ENCODE measurements at places on chromosomes 11 and 22.

DNA sequence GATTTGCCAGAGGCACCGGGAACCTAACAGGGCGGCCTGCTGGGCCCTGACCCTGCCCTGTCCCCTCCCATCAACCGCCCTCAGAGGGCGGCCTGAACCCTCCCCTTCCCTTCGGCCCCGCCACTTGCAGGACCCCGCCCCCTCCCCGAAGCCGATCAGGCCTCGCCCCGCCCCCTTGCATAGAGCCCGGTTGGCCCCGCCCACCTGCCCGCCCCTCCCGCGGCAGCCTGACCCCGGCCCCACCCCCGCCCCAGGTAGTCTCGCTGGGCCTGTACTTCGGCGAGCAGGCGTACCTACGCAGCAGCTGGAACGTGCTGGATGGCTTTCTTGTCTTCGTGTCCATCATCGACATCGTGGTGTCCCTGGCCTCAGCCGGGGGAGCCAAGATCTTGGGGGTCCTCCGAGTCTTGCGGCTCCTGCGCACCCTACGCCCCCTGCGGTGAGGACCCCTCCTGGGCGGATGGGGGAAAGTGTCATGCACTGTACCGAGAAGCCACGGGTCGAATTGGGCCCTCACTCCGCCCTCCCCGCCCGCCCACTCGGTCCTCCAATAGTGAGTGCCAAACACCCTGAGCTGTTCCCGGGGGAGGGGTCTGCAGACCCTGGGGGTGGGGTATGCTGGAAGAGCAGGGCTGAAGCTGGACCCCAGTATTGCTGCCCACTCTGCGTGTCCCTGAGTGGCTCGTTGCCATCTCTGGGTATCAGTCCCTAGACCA is 94.1 kb downstream of the CACNA1I start:
- DNase-seq = no peak
- H3K4me1 ChIP-seq = no peaks in the 10 kb centered on the region
- no peaks in the 10 kb centered on the region for H3K36me3 ChIP-seq
- peaks cover 8% of the 10 kb centered on the region for H3K27me3 ChIP-seq
- H3K27ac ChIP-seq = no peak overlapping the region
- H3K4me3 ChIP-seq = no peak overlapping the region

DNA sequence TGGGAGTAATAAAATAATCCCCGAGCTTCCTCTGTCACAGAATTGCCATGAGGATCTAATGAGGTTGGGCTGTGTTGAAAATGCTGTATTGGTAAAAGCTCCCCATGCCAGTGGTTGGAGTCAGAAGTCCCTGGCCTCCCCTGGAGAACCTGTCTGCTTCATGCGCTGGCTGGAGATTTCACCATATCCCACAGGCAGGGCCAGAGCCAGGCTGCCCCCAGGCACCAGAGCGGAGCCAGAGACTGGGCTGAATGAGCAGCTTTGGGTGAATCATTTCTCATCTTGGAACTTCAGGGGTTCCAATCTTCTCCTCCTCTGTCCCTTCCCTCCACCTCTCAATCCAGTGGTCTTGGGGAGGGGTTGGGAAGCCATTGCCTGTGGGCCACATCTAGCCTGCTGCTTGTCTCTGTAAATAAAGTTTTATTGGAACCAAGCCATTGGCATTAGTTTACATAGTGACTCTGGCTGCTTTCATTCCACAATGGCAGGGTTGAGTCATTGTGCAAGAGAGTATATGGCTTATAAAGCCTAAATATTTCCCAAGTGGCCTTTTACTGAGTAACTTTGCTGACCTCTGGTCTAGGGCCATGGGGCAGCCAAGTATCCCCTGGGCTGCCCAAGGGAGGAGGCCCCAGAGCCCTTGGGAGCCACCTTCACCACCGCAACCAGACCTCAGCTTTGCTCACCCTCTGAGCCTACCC is 35.2 kb downstream of the LRRC10B start:
- no peaks in the 10 kb centered on the region for H3K27me3 ChIP-seq
- no peak overlapping the region for H3K27ac ChIP-seq
- no peaks in the 10 kb centered on the region for H3K4me1 ChIP-seq
- H3K36me3 ChIP-seq = no peaks in the 10 kb centered on the region
- no peak overlapping the region for H3K4me3 ChIP-seq
- DNase-seq = no peak

GRCh38 chr11:95419915-95420314 is 188.9 kb upstream of the SESN3 start:
- no peak overlapping the region for H3K4me3 ChIP-seq
- H3K4me1 ChIP-seq = no peaks in the 10 kb centered on the region
- DNase-seq = no peak
- no peaks in the 10 kb centered on the region for H3K27me3 ChIP-seq

DNA sequence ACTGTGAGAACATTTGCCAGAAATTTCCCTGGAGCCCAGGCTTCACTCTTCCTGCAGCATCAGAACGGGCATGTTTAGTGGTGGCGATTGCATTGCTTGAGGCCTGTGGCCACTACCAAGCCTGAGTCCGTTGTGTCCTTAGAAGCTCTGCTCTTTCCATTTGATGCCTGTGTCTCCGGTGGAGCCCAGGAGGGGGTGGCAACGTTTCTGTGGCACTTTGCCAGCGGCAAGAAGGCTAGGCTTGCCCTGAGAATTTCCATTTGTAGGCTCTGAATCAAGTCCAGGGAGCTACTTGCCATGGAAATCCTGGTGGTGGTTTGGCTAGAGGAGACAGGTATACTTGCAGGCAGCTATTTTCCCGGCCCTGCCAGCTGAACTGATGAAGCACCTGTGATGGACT is 47.1 kb downstream of the ADAMTS8 start:
- H3K27ac ChIP-seq = no peak overlapping the region
- H3K4me1 ChIP-seq = no peaks in the 10 kb centered on the region
- DNase-seq = no peak
- no peaks in the 10 kb centered on the region for H3K27me3 ChIP-seq
- no peaks in the 10 kb centered on the region for H3K36me3 ChIP-seq

DNA sequence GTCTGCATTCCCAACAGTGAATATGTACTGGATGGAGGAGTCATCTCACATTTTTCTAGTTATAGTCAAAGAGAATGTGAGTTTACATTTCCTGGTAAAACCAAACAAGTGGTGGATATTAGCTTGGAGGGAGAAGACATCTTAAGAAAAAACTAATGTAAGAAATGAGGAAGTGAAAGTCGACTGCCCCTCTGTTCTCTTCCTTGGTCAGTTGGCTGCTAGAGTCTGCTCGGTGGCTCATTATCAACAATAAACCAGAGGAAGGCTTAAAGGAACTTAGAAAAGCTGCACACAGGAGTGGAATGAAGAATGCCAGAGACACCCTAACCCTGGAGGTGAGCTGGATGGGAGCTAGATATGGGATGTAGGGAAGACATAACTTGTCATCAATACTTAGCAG is 5.8 kb downstream of the SLC22A9 start:
- H3K27ac ChIP-seq = no peak overlapping the region
- no peaks in the 10 kb centered on the region for H3K36me3 ChIP-seq
- no peak overlapping the region for H3K4me3 ChIP-seq
- DNase-seq = no peak
- H3K27me3 ChIP-seq = no peaks in the 10 kb centered on the region

DNA sequence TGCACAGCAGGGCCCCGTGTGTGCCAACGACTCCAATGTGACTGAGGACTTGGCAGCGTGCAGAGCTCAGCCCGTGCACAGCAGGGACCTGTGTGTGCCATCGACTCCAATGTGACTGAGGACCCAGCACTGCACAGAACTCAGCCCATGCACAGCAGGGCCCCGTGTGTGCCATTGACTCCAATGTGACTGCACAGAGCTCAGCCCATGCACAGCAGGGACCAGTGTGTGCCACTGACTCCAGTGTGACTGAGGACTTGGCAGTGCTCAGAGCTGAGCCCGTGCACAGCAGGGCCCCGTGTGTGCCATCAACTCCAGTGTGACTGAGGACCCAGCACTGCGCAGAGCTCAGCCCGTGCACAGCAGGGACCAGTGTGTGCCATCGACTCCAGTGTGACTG is 347.8 kb upstream of the B3GAT1 start:
- no peak for DNase-seq
- no peak overlapping the region for H3K27ac ChIP-seq
- no peaks in the 10 kb centered on the region for H3K4me1 ChIP-seq
- H3K36me3 ChIP-seq = no peaks in the 10 kb centered on the region
- no peak overlapping the region for H3K4me3 ChIP-seq
- H3K27me3 ChIP-seq = no peaks in the 10 kb centered on the region

- peak overlapping the region; percentile 87 for H3K27ac ChIP-seq
- no peaks in the 10 kb centered on the region for H3K4me1 ChIP-seq
- no peaks in the 10 kb centered on the region for H3K27me3 ChIP-seq
These were observed 21.6 kb downstream of the TUG1 start for GRCh38 chr22:30990690-30991089.

GRCh38 chr11:108680271-108680670 is 15.4 kb downstream of the DDX10 start:
- H3K4me1 ChIP-seq = no peaks in the 10 kb centered on the region
- no peak for DNase-seq
- H3K27ac ChIP-seq = no peak overlapping the region
- no peak overlapping the region for H3K4me3 ChIP-seq

Measured in ascending aorta (tissue), 2 donors.